ENCODE measurements at places on chromosomes 1 and 21.

DNA sequence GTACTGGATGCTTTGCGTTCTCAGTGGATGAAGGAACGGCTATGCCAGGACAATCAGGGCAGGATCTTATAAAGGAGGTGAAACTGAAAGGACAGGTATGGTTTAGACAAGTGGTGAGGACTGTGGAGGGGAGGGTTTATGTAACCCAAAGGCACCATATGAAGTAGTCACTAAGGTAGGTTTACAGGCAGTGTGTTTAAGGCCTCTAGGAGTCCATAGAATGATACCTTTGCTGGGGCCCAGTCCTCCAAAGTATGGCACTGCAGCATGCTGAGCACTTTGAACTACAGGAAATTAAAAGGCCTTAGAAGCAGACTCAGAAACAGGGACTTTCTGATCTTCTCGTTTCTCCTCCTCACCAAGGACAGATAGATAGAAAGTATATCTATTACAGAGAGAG is 304.7 kb upstream of the USP25 start:
- DNase-seq, result no peak

DNA sequence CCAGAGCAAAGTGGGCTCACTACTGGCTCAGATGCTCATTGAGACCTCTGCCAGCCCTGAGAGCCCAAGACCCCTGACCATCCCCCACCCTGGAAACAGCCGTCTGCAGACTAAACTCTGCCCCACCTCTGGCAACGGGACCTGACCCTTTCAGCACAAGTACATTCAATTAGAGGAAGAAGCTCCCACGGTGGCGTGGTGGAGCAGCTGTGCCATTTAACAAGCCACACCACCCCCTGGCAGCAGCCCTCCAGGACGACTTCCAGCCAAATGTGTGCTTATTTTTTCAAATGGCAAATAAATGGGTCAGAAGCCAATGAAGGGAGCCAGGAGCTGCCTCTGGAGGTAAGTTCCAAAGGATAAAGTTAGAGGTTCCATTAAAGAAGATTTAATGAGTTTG is 226.7 kb downstream of the NPHP4 start:
- DNase-seq, result no peak

GRCh38 chr21:14846621-14847020 is 218.2 kb downstream of the NRIP1 start:
- no peak for DNase-seq

- no peak for DNase-seq
Observed at GRCh38 chr1:78691995-78692747, 42.5 kb downstream of the IFI44 start.

DNA sequence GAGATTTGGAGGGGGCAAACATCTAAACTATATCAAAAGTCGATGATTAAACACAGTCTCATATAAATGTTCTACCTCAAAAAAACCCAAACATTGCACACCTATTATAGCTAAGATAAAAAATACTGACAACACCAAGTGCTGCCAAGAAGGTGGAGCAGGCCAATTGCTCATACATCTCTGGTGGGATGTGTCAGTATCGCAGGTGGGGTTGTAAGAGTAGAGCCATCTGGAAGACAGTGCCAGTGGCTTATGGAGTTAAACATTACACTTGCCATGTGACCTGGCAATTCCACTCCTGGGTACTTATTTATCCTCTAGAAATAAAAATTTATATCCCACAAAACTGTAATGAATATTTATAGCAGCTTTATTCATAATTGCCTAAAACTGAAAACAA is 213.4 kb downstream of the DISC1 start:
- no peak for DNase-seq

All from activated CD8-positive, alpha-beta memory T cell treated with anti-CD3 and anti-CD28 coated beads for 4 hours (primary cell).